ENCODE measurements at places on chromosomes 12 and 14.
A peak's percentile ranks its signal among the peaks of the same experiment; 100 is the strongest.

DNA sequence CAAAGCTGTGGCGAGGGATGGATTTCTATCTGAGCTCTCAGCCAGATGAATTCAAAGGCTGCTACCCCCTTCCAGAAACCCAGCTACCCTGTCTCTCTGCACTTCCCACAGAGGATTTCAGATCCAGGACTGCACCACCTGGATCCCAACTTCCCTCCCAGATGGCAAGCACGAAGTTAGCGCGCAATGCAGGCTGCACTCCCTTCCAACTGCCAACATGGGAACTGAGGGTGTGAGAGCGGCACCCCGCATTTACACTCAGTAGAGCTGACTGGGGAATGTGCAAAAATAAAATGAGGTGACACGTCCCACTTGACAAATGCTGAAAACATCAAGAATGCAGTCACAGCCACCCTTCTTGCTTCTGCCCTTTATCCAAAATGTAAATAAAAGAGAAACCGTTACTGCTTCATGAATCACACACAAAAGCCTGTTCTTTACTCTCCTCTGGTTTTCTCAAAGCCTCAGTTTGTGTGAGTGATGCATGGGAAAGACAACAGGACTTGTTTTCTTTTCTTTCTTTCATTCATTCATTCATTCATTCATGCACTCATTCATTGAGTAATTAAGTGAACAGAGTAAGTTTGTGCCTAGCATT, 85.7 kb downstream of the ITPK1 start:
- ATAC-seq, result no peak

DNA sequence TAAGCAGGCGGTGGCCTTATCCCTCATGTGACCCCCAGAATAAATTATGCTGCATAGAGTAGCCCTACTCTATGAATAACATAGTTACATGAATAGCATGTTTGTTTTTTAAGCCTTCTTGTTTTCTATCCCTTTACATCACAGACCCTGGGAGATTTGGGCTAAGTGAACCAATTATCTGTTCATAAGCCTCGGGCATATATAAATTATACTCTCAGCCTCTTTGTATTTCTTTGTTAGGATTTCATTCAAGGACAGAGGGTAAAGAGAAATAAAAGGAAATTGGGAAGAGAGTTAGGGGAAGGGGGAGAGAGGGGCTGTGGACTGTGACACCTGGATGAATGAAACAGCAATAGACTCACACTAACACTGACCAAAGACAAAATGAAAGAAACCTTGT, 35.3 kb upstream of the RTRAF start:
- ATAC-seq, result no peak

DNA sequence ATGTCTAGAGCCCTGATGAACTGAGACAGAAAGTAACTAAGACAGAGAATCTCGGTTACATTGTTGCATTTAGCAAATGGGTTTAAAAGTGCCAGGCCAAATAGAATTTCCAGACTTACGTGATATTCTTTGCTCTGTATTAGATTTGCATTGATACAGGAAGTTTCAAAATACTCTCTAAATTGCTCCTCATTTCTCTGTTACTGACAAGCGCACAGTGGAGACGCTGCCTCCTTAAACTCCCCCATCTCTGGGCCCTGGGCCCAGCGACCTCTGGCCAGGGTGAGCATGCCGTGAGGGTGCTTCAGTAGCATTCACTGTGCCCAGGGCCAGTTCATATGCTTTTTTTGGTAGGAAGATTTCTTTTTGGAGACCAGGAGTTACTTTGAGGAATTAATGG, 22.9 kb upstream of the EVL start:
- no peak for ATAC-seq

- no peak for ATAC-seq
Observed at GRCh38 chr14:67622675-67623074, 3.0 kb downstream of the ARG2 start.

DNA sequence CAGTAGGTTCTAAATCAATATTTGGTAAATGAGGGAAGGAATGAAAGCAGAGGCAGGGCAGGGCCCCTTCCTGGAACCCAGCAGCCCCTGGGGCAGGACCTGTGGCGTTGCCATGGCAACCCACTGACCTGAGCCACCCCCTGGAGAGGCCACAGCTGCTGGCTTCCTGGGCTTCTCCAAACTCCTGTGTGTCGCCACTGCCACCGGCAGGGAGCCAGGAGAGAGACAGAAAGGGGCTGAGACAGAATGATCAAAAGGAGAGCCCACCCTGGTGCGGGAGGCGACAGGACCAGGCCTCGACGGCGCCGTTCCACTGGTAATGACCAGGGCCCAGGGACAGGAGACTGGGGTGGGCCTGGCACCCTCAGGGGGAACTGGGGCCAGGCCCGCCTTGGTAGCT, 18.2 kb downstream of the RFX4 start:
- no peak for ATAC-seq

DNA sequence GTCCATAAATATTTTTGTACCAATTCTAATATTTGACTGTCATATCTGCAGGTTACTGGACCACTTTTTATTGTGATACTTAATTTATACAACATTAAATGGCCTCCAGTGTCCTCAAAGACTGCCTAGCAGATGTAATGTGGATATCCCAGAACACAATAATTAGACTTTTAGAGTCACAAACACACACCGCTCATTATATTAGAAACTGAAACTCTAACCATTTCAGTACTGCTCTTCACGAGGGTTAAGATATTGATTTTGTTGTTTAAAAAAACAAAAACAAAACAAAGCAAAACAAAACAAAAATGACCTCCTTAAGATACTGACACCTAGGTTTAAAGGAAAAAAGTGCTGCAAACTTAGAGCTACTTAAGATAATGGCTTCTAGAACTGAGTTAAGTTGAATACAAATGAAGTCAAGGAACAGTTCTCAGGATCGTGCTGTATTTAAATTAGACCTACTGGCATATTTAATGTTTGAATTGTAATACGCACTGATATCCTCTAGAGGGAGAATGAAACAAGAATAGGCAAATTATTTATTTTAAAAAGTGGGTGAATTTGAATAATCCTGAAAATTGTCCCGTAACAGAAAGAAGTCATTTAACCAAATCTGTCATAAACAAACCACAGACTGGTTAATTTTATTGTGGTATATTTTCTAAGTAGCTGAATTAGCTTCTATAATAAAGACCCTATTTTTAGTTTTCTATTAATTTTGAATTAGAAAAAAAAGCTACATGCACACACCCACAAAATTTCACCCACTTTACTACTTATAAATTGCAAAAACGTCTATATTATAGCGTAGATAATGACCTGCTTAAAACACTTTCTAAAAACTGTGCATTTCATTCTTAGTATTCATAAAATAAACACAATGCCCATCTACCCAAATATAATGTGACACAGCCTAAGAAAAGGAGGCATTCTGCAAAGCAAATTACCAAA, 395.2 kb upstream of the DCN start:
- peak; percentile 49 for ATAC-seq

DNA sequence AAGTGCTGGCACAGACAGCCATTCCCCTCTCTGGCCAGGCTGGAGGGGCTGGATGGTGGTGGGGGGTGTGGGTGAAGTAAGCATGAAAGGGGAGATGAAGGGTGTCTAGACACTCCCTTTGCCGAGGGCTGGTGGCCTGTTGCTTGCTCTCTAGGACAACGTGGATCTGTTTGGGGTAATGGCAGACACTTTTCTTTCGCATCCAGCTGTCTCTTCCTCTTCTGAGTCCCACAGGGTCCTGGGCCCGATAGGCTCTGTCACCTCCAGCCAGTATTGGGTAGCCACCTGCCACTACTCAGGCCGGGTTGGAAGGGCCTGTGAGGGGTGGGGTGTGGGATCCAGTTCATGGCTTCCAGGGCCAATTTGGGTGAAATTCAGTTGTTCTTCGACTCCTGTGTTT, 218.1 kb downstream of the CACNA1C start:
- no peak for ATAC-seq

- ATAC-seq, result peak; percentile 91
Observed at GRCh38 chr12:54383041-54383609, 1.4 kb downstream of the ZNF385A start.

- no peak for ATAC-seq
Observed at GRCh38 chr12:14601692-14602478, 34.2 kb upstream of the PLBD1 start.

DNA sequence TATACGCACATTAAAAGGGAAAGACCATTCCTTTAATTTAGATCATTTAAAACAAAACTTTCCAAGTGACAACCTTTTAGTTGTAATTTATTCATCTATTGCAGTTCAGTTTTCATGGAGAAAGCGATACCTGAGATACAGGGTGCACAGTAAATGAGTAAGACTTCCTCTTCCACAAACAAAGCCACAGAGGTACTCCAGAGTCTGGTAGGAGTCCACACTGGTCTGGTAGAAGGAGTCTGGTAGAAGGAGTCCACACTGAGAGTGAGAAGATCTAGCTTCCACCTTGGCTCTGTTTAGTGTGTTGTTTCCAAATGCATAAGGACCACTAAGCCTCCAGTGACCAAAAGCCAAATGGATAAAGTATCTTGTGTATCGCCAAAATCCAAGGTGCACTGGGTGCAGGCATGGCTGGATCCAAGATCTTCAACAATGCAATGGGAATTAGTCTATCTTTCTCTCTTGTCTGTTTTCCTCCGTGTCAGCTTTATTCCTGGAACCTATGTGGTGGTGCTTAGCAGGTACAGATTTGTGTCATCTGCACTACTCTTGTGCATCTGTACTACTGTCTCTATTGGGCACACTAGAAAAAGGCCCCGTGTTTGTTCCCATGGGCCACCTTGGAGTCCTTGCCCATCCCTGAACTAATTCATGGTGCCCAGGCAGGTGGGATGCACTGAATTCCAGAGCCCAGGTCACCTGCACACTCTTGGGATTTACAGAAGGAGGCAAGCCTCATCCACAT, 331.1 kb downstream of the BCL11B start:
- ATAC-seq, result peak; percentile 77

GRCh38 chr12:103858953-103859601, 18.0 kb upstream of the NT5DC3 start:
- ATAC-seq, result no peak

DNA sequence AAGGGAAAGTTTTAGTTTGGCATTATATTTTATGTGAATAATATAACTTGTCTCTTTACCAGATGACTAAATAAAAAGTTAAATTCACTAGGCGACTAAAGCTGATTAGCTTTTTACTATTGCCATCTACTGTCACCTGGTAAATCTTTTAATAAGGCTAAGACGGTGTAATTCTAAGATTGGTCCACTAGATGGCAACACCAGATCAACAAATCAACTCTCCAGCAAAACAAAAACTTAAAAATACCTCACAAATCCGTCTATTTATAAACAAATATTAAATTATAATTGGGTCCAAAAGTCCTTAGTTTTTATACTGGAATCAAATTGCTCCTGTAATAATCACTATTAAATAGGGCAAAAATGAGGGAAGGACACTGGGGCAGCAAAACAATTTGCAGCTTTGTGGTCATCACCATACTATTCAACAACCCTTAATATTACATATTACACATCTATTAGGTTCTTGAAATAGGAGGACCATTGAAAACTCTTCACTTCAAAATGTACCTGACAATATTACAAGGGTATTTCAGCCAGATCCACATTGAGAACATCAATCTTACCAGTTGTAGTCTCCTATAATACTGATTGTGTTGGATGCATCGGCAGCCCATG, 47.9 kb downstream of the GALC start:
- no peak for ATAC-seq
